Sigmoid colon (tissue), 7 donors: ENCODE measurements at places on chromosomes 2 and 18. TPM values are rescaled to one million over a fixed set of nuclear protein-coding genes. Genes with fewer than 3 reads are reported as not detected.

GRCh38 chr2:241139531-241140444 lies 9.5 kb downstream of the PASK start:
- DNase-seq: peak; percentile 32
- no peak overlapping the region for H3K4me3 ChIP-seq
- H3K36me3 ChIP-seq: no peaks in the 10 kb centered on the region
- H3K4me1 ChIP-seq: no peaks in the 10 kb centered on the region

DNA sequence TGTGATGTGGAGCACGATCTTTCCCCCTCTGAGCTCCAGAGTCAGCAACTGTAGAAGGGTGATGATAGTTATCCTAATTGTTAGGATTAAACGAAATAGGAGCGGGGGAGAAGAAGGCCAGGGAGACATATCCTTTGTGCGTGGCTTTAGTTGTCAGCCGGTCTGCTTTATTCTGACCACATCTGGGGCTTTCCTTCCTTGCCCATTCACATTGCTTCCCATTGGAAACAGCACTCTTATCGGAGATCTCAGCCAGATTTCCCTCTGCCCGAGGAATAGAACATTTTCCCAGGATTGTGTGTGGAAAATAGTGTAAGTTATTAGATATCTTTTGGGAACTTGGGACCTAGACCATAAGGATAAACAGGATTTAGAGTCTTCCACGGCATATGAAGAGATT lies 1.5 kb downstream of the RALB start:
- DNase-seq: peak; percentile 35
- H3K36me3 ChIP-seq: no peaks in the 10 kb centered on the region
- no peaks in the 10 kb centered on the region for H3K27me3 ChIP-seq
- H3K27ac ChIP-seq: peak overlapping the region; percentile 94

DNA sequence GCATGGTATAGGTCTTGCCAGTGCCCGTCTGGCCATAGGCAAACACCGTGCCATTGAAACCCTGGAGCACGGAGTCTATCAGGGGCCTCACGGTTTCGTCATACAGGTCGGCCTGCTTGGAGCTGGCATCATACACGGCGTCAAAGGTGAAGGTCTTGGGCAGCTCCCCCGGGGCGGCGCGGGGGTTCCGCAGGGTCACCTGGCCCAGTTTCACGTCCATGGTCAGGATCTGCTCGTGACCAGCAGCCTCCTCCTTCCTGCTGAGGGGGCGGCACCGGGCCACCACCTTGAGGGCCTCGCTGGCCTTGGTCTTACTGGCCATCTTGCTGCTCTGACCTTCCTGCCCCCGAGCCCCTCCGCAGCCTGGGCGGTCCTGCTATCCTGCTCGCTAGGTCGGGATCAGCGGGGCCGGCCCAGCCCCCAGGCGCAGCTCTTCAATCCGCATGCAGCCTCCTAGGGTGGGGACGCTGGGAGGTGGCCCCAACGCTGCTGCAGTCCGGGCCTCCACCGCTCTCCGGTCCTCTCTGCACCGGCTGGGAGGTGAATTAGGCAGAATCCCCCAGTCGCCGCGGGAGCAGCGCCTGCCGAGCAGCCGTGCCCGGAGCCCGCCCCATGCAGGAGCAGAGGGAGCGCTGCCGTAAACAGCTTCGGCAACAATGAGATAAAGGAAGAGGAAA lies 563 bp downstream of the KIF3C start:
- no peak for DNase-seq
- peaks cover 52% of the 10 kb centered on the region for H3K4me1 ChIP-seq
- peak overlapping the region; percentile 82 for H3K27ac ChIP-seq
- H3K36me3 ChIP-seq: no peaks in the 10 kb centered on the region
- peak overlapping the region; percentile 84 for H3K4me3 ChIP-seq
- H3K27me3 ChIP-seq: no peaks in the 10 kb centered on the region

- H3K4me3 ChIP-seq: no peak overlapping the region
- no peak overlapping the region for H3K27ac ChIP-seq
- H3K4me1 ChIP-seq: no peaks in the 10 kb centered on the region
- H3K36me3 ChIP-seq: no peaks in the 10 kb centered on the region
- no peaks in the 10 kb centered on the region for H3K27me3 ChIP-seq
These were observed 81.4 kb downstream of the SNTG2 start for GRCh38 chr2:1032030-1032429.

DNA sequence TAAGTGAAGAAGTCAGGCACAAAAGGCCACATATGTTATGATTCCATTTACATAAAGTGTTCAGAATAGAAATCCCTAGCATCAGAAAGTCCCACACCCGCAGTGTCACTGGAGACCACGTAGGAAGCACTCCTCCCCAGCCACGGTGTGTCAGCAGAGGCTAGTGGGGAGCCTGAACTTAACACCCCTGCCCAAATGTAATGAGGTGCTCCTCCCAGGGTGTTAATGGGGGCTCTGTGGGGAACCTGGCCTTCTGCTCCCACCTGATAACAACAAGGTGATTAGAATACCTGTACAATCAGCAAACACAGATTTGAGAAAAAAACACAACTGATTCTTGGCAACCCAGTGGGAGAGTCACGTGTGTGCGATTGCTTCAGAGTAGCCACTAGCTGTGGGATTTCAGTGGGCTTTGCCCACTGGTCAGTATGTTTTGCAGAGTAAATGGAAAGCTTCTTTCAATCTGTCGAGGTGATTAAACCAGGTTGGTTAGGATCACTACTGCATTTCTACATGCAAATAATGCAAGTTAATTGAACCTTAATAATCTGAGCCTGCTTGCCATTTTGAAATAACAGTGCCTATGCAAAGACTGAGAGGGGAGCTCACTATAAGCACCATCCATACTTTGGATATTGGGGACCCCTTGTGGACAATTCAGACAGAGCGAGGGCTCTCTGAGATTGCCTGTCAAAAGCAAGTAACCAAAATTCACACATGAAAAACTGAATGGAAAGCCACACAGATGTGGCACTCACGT lies 20.6 kb upstream of the ATRAID start:
- no peak overlapping the region for H3K4me3 ChIP-seq
- no peaks in the 10 kb centered on the region for H3K4me1 ChIP-seq
- no peaks in the 10 kb centered on the region for H3K36me3 ChIP-seq
- DNase-seq: no peak
- no peaks in the 10 kb centered on the region for H3K27me3 ChIP-seq

DNA sequence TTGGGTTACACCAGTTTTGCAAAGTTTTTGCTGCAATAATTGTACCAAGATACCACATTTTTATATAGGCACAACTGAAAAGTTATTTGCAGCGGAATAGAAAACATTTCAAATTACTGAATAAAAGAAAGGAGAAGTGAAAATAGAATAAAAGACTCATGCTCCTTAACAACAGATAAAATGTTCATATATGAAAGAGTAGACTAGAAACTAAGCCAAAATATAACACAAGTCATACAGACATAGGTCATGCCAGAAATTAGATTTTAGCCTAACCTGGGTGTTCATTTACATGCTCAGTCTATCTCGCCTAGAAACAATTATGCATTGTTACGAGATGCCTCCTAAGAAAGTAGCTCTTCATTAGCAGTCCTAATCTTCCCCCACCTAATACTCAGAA lies 16.4 kb upstream of the MAP3K20 start:
- H3K36me3 ChIP-seq: no peaks in the 10 kb centered on the region
- H3K4me3 ChIP-seq: no peak overlapping the region
- H3K27ac ChIP-seq: no peak overlapping the region

DNA sequence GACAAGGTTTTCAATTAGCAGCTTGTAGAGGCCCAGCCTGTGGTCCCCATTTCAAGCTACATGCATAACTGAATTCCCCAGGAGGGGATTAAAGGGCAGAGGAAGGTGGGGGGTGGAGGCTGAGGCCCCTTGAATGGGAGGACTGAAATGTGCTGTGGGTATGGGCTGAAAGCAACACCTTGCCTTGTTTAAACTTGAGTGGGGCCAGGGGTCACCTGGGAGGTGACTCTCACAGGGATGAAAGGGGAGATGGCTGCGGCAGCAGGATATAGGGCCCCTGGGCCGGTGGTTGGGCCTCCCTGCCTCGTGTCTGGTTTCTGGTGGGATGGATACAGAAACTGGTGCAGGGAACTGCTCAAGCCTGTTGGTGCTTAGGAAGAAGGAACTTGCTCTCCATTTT lies 225.9 kb upstream of the SPRED2 start:
- peak overlapping the region; percentile 58 for H3K27ac ChIP-seq
- DNase-seq: no peak
- no peaks in the 10 kb centered on the region for H3K36me3 ChIP-seq
- no peaks in the 10 kb centered on the region for H3K27me3 ChIP-seq

- no peak overlapping the region for H3K27ac ChIP-seq
- no peaks in the 10 kb centered on the region for H3K4me1 ChIP-seq
- DNase-seq: no peak
- H3K36me3 ChIP-seq: no peaks in the 10 kb centered on the region
These were observed 231.7 kb downstream of the ARL6IP6 start for GRCh38 chr2:152950126-152950525.

- no peak for DNase-seq
- no peaks in the 10 kb centered on the region for H3K36me3 ChIP-seq
- H3K4me1 ChIP-seq: no peaks in the 10 kb centered on the region
- H3K27ac ChIP-seq: no peak overlapping the region
- H3K27me3 ChIP-seq: no peaks in the 10 kb centered on the region
These were observed 26.3 kb upstream of the EPG5 start for GRCh38 chr18:45993438-45993837.

GRCh38 chr2:27960237-27960912 lies 69.8 kb downstream of the BABAM2 start:
- H3K27ac ChIP-seq: no peak overlapping the region
- no peak overlapping the region for H3K4me3 ChIP-seq
- no peak for DNase-seq
- H3K27me3 ChIP-seq: no peaks in the 10 kb centered on the region
- H3K4me1 ChIP-seq: no peaks in the 10 kb centered on the region
- H3K36me3 ChIP-seq: no peaks in the 10 kb centered on the region

GRCh38 chr2:79717364-79718007 lies 204.6 kb downstream of the CTNNA2 start:
- no peak overlapping the region for H3K27ac ChIP-seq
- no peaks in the 10 kb centered on the region for H3K27me3 ChIP-seq
- DNase-seq: no peak
- no peak overlapping the region for H3K4me3 ChIP-seq
- H3K36me3 ChIP-seq: no peaks in the 10 kb centered on the region
- H3K4me1 ChIP-seq: no peaks in the 10 kb centered on the region

DNA sequence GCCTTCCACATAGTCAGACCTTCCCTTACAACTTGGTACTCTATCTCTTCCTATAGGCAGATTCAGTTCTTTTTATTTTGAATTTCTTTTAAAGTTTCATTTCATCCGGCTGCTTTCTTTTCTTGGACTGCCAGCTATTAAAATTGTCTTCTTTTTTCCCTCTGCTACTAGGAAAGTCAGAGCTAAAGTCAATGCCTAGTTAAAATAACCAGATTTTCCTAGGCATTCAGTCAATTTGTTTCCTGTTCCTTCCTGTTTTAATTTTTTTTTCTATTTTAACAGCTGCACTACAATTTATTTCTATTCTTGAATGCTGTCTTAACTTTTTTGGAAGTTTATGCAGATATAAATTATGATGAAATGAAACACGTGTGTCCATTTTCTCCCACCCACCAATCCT lies 84.8 kb downstream of the EVA1A start:
- H3K36me3 ChIP-seq: no peaks in the 10 kb centered on the region
- no peak for DNase-seq
- no peak overlapping the region for H3K4me3 ChIP-seq
- no peak overlapping the region for H3K27ac ChIP-seq
- no peaks in the 10 kb centered on the region for H3K4me1 ChIP-seq

- peak; percentile 87 for DNase-seq
- no peak overlapping the region for H3K4me3 ChIP-seq
- H3K27ac ChIP-seq: peak overlapping the region; percentile 51
These were observed 11.3 kb downstream of the TMEM247 start for GRCh38 chr2:46490521-46491141.

DNA sequence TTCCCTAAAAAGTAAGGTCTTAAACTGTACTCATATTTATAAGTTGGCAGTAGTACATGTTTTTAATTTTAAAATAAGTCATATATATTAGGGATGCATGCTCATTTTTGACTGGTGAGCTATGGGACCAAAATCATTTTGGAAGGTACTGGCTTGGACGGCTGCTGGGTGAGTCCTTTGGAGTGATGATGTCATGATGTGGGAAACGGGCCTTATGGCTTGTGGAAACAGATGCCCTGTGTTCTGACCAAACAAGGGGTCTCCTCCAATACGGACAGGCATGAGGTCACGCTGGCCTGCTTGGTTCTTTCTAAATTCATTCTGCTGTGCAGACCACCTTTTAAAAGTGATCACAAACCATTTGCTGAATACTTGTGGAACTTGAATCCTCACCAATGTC lies 109.2 kb upstream of the MGAT5 start:
- no peak overlapping the region for H3K4me3 ChIP-seq
- no peaks in the 10 kb centered on the region for H3K27me3 ChIP-seq
- DNase-seq: no peak
- peaks cover 9% of the 10 kb centered on the region for H3K4me1 ChIP-seq
- no peak overlapping the region for H3K27ac ChIP-seq

- H3K4me3 ChIP-seq: no peak overlapping the region
- no peak overlapping the region for H3K27ac ChIP-seq
- H3K27me3 ChIP-seq: no peaks in the 10 kb centered on the region
These were observed 40.3 kb upstream of the ATP8B1 start for GRCh38 chr18:57843386-57843785.

HMSD gene
- total RNA-seq: not detected
